GDM1 (cell line): ENCODE measurements at places on chromosomes 3 and 15.

DNA sequence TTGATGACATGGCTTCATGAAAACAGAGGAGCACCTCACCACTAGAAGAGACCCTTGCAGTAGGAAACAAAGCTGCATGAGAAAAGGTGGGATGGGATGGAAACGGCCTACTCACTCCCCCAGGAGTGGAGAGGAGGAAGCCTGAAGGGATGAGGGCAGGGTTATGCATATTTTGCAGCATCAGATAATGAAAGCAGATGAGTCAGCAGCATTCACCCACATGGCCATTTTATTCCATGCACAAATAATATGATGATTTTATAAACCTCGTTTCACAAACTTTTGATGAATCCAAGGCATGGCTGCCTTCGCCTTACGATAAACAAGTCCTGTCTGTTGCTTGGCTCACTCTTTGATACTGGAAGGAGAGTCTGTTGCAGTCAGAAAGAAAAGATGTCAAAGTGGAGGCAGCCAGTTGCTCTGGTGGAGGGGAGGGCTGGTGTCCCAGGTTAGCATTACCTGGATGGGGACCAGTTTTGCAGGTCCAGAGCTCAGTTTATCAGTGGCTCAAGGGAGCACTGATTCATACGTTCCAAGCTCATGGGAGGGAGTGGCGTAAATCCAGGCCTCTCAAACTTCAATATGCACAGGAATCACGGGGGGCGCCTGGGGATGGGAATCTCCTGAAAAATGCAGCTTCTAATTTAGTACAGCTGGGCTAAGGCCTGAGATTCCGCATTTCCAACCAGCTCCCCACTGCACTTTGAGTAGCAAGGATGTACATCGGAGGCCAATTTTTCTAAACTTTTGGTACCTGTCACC lies 9.2 kb upstream of the EHD4 start:
- DNase-seq, result no peak

DNA sequence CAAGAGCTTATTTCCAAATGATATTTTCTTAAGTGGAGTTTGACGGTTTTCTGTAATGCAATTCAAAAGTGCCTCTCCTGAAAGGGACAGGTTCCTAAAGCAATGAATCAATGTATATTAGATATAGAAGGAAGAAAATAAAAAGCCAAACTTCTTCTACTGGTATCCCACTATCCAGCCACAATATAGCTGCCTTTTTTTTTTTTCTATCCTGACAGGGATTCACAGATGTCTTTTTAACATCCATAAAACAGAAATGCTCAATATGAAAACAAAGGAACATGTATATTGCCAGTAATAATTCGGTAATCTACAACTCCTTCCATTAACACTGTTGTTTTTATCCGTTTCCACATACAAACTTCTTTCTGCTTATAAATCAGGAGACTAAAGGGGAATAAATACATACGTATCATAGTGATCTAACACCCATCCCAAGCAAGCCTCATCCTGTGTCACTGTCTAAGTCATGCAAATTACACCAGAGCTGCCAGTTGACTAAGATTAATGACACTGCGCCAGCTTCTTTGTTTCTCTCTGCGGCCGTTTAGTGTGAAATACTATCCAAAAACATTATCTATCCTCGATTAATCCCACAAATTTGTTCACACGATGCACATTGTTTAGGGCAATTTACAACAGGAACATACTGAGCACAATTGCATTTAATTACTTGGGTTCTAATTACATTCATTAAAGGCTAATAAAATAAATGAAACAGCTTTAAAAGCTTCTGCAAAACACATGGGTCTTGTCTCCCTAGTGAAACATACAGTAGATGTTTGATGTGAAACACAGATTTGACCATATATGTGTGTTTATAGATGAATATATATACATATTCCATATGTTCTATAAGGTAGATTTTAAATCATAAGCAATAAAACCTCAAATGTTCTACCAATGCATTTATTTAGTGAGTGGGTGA lies 51.9 kb upstream of the CDIN1 start:
- DNase-seq, result no peak

- DNase-seq, result no peak
These were observed 4.1 kb downstream of the FBLN2 start for GRCh38 chr3:13552857-13553652.

GRCh38 chr3:137259089-137259488 lies 301.3 kb downstream of the IL20RB start:
- DNase-seq, result no peak

DNA sequence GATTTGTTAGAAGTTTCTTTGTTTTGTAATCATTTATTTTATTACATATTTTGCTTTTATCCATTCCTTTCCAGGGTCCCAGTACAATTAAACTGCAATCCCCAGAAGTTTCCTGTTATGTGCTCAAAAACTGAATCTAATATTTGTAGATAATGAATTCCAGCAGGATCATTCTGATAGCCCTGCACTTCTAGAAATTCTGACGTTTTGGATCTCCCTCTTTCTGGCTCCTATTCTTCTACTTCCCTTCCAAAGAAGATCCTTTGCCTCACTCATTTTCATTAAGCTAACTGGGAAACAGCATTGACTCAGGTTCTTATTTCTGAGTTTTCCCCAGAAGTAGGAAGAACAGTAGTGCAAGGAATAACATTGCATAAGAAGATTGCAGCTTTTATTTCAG lies 9.9 kb downstream of the P3H2 start:
- DNase-seq, result no peak

DNA sequence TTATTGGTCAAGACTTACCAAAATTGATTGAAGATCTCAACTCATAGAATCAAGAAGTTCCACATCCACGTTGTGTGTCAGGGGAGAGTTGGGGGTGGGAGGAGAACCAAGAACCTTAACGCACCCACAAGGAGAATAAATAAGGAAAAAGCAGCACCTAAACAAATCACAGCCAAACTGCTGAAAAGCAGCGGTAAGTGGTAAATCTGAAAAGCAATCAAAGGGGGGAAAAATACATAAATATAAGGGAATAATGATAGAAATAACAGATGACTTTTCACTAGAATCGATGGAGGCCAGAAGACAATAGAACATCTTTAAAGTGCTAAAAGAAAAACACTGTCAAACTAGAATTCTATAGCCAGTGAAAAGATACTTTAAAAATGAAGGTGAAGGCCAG lies 20.1 kb upstream of the BHLHE40 start:
- DNase-seq, result no peak

DNA sequence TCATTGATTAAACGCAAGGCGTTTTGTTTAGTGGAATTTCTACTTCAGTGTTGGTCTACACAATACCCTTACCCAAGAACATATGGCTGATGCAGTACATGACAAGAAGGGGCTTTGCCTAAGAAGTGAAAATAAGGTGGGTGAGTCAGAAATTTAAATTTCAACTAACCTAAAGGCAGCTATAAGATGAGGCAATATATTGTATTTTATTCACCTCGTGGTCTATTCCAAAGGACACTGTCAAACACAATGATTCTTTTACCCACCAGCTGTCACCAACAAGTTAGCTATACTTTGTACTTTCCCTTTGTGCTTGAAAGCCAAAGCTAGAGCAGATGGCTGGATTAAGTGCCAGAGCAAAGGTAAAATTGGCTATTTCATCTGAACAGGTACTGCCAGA lies 10.9 kb upstream of the SETMAR start:
- no peak for DNase-seq

GRCh38 chr3:127791221-127791913 lies 30.9 kb downstream of the MGLL start:
- peak; percentile 36 for DNase-seq

GRCh38 chr15:38868326-38869114 lies 303.9 kb upstream of the RASGRP1 start:
- no peak for DNase-seq

DNA sequence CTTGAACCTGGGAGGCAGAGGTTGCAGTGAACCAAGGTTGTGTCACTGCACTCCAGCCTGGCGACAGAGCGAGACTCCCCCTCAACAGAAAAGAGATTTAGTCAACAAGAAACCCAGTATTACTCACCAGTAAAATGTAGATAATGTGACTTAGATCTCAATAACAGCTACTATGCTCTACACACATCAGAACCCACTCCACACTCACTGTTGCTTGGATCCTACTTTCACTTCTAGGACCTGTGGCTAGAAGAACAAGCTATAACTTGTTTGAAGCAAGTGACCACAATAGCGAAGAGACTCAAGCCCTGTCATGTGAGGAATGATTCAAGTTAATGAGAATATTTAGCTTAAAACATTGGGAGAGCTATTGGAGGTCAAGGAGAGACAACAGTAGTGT lies 100.7 kb downstream of the ANXA2 start:
- DNase-seq, result no peak

DNA sequence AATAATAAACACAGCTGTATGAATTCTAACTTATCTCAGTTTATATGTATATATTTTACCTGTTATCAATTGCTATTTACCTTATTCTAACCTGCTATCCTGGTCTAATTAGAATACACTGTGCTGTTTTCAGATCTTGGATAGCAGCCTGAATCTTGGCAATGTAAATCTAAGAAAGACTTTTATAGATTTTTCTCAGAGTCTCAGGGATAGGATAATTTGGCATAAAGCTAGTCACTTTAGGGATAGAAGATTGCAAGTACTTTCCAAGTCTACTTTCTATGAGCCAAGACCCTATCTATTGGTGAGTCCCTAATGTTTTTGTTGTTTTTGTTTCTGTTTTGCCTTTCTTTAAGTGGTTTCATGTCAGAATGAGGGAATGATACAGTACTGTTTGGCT lies 695.7 kb downstream of the NAALADL2 start:
- DNase-seq, result no peak

DNA sequence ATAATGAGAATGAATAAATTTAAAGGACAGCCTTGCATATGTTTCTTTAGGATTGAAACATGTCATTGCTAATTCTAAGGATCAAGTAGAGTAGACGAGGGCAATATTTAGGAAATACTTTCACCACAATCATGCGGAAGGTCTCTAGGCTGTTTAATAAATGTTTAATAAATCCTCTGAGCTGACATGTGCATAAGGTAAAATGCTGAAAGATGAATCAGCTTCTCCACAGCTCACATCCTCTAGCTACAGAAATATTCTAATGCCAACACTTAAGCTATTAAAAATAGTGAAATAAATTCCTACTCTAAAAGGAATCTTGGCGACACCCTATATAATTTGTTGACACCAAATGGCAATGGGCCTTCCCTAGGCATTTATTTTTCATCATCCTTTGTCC lies 407.3 kb downstream of the TBL1XR1 start:
- DNase-seq, result no peak

- DNase-seq, result no peak
These were observed 24.7 kb upstream of the SCAANT1 start for GRCh38 chr3:63936925-63937324.

DNA sequence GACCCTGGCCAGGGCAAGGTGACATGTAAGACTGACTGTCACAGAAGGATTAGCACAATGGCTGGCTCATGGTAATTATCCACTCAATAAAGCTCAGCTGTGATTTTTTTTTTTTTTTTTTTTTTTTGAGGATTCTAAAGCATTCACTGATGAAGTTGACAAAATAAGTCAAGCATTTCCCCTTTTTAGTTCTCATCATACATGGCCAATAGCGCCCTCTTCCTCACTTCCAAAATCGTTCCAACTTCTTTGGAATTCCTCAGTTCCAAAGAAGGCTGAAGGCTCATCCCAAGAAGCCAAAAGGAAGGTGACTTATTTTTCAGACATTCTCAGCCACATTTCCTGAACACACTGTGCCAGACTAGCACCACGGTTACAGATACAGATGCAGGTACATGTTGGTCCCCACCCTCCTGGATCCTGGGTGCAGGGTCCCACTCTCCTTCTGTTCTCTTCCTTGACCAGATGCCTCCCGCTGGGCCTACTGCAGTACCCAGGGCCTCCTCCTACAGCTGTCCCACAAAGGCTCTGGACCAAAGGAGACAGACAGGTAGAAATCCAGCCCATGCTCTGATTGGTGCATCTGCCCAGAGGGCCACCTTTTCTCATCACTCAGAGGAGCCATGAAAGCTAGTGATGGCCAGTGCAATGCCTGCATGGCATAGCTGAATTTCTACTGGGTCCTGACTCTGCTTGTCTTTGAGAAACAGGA lies 202.6 kb downstream of the UACA start:
- DNase-seq, result no peak

DNA sequence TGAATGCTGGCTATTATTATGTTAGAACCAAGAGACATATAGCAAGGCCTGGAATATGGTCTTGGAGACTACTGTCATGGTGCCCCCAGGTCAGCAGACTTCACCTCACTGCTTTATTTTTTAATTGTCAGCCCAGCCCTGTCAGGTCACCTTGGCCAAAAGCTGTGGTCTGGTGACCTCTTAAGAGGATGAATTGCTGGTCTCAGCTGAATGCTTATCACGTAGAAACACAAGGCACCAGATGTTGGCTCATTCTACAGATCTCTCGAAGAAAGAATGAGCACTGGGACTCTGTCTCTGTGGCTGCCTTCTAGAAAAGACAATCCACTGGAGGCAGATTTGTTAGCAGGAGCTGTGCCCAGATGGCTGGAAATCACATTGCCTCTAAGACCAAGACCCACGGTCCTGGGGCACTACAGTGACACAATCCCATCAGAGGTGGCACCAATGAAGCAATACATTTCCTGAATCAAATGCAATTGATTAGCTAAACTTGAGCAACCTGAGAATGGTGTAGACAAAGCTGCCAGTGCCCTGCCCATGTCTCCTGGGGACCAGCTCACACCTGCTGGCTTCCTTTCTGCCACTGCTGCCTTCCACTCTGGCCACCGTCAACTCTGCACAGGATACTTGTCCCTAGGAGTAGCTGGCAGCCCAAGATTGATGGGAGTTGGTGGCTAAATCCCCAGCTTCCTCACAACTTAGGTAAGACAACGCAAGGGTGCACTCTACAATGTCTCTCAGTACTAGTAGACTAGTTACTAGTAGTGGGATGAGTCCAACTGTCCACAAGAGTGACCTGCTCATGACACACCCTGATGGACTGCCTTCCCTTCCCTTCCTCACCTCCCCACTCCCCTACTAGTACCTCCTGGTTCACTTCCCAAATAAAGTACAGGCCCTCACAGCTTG lies 384.9 kb upstream of the PROK2 start:
- no peak for DNase-seq

- DNase-seq, result no peak
These were observed 541.0 kb upstream of the NAALADL2 start for GRCh38 chr3:174318181-174318580.

DNA sequence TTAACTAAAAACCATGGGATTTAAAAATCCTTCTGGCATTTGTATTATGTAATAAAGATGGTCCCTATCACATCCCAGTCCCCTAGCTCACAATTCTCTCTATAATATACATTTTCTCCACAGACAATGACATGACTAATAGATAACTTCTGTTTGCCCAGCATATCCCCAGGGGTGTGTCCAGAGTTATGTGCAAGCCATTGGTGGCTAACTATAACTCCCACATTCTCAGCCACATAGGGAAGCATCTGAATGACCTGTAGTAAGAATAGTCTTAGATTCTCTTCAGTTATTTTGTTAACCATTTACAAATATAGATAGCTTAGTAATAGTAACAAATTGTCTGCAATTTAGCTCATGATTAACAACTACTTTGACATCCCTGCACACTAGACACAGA lies 52.2 kb upstream of the RBSN start:
- DNase-seq, result no peak

DNA sequence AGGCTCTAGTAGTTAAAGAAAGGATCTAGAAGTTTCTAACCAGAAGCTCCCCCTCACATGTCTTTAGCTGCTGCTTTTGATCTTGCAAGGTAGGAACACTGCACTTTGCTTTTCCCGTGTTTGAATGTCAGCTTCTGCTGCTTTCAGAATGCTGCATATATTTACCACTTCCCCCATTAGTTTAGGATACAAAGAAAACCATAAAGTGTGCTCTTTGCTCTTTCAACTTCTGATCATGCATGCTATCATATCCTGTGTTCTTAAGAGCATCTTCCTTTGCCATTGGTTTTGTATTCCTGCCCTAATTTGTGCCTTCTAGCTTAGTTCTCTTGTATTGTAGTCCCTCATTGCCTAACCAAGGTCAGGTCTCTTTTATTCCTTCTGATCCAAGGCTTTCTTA lies 43.3 kb downstream of the ZNF609 start:
- no peak for DNase-seq
